ENCODE measurements at places on chromosomes 2 and 18.
A peak's percentile ranks its signal among the peaks of the same experiment; 100 is the strongest.

DNA sequence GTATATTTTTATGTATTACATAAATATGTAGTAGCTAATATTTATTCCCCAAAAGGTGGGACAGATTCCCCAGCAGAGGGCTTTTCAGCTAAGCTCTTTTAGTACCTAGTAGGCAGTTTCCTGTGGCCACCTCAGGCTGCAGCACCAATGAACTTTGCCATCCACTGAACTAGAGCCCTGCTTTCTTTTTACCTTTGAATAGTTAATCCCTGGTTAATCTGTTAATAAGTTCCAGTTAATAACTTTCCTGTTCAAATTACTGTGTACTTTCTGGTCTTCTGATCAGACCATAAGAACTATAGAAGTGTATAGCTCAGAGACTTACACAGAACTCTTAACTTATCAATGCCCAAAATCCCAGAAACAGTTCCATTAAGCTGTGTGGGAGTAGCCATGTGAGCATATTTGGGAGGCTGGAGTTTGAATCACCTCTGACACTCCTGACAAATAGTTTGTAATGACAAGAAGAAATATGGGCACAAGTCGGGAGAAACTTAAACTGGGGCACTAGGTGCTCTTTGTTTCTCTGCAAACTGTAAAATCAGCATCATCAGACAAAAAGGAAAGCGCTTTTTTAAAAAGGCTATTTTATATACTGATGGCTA is 40.0 kb downstream of the ASXL2 start:
- DNase-seq, result no peak

DNA sequence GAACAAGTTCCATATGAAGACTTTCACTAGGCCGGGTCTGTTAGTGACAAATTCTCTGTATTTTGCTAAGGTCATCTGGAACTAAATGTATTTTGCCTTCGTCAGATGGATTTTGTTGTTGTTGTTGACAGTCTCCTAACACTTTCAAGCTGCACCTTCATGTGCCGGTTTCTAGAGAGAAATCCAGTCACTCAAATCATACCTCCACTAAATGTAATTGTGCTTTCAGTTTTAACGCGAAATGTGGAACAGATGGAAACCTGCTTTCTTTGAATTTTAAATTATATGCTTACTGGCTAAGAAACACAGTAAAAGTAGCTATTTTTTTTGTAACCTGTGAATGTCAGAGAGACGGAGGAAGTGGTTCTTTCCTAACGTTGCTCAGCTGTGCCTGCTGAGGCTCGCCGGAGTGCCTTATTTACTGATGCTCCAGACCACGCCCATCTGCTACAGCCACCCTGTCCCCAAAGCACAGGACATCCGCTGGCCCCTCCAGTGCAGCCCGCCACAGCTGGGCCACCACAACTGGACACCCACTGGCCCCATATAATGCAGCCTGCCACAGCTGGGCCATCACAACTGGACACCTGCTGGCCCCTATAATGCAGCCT is 134.7 kb downstream of the PXDN start:
- no peak for DNase-seq

GRCh38 chr2:20852139-20852538 is 29.2 kb upstream of the LDAH start:
- DNase-seq, result no peak

DNA sequence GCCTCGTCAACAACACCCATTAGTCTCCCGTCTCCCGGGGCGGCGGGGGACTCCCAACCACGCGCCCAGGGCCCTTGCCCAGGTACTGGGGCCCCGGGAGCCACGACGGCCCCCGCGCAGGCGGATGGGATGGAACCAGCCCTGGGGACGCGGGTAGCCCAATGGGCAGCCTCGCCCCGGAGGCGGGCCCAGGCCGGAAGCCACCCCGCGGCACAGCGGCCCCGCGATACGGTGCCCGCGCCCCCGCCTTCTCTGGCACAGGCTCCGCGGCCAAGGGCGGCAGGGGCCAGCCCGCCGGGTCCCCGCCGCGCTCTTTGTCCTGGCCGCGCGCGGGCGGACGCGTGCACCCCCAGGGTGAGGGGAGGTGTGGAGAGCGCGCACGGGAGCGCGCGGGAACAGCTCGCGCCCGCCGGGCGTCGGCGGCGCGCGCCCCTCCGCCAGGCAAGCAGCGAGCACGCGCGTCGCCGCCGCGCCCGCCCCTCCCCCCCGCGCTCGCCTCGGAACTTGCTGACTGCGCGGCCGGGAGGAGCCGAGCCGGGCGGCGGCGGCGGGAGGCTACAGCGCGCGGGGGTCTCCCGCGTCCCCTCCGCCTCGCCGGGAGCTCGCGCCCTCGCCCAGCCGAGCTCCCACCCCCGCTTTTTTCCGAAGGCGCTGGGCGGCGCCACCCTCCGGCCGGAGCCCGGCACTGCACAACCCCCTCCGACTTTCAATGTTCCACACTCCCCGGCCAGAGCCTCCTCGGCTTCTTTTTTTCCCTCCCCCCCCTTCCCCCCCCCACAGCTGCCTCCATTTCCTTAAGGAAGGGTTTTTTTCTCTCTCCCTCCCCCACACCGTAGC is at the start of gene UBE2E3:
TSS of gene UBE2E3 (plus strand) at position 500 of the 837 bp plus-strand sequence. CDS start 1,438 bp downstream, outside the sequence.
- DNase-seq, result peak; percentile 18

DNA sequence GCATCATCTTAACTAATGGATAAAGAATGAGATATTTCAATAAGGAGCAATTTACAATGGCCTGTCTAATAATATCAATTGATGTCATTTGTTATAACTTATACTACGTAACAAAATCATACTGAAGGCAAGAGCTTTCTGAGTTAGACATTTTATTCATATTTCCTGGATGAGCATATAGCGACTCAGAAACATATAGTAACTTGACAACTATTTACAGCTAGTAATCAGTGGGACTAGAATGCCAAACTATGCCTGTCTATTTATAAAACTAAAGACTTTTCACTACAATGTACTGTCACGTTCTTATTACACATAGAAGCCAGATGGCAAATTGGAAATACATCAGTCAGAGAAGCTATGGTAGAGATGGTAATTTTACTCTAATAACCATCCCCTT is 766.2 kb upstream of the TMEFF2 start:
- DNase-seq, result no peak

DNA sequence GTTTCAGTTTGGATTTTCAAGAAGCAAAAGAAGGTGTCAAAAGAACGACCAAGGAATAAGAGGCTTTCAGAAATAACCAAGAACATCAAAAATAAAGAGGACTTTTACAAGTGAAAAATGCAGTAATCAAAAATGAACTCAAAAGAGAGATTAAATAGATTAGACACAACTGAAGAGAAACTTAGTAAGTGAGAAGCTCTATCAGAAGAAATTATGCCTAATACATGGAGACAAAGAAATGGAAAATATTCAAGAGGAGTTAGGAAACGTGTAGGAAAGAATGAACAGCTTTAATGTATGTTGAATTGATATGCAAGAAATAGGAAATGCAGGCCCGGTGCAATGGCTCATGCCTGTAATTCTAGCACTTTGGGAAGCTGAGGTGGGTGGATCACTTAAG is 145.8 kb downstream of the ACOXL start:
- no peak for DNase-seq

GRCh38 chr2:84919885-84920580 is 14.6 kb downstream of the TMSB10 start:
- no peak for DNase-seq

- no peak for DNase-seq
Measured at GRCh38 chr2:224764565-224765236, 48.5 kb upstream of the CCDC195 start.

- no peak for DNase-seq
Measured at GRCh38 chr2:177964892-177965291, 107.7 kb downstream of the PDE11A start.

Measured in cortex of kidney (tissue), 1 donor.